ENCODE measurements at places on chromosomes 3 and 15. TPM values are rescaled to one million over a fixed set of nuclear protein-coding genes. Genes with fewer than 3 reads are reported as not detected.

DNA sequence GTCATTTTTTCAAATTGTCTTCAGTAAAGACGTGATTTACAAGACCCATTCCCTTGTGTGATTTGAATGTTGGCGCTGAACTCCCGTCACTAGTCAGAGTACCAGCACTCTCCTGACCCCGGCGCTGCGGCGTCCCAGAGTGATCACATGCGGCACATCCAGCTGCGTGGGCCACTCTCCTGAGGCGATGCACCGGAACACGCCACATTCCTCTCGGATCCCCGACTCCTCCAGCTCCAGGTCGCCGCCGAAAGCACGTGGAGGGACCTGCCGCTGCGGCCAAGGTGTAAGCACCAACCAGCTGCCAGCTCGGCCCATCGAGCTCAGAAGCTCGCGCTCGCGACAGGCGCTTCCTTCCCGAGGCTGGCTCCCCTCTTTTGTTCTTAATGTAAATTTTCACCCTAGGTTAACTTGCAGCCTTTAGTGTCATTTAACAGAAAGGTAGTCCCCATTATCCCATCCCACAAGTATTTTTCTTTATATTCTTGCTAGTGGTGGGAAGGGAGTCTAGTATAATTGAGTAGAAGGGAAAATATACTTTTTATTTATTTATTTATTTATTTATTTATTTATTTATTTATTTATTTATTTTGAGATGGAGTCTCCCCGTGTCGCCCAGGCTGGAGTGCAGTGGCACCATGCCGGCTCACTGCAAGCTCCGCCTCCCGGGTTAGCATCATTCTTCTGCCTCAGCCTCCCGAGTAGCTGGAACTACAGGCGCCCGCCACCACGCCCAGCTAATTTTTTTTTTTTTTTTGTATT, 61.7 kb upstream of the VGLL3 start:
- no peak for DNase-seq

GRCh38 chr3:131630097-131630496, 127.3 kb upstream of the MRPL3 start:
- no peak for DNase-seq

The DPPA2 gene
- polyA plus RNA-seq, result not detected

The IL16 gene
- polyA plus RNA-seq, result 0.06 TPM

DNA sequence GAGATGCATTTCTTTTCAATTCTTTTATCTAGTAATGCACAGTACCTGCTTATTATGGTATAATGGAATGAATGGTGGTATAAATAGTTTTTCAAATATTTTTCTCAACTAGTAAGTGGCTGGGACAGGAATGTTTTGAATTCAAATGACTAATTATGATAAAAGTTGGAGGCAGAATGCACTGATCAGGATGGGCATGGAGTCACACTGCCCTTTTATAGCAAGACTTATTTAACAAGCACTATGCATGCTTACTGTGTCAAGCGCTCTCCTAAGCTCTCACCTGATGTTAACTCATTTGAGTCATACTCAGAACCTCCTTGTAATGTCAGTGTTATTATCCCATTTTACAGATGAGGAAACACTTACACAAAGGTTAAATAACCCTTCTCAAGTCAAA, 221.8 kb downstream of the FEZF2 start:
- no peak for DNase-seq

The GOLGA8G gene
- polyA plus RNA-seq, result not detected

DNA sequence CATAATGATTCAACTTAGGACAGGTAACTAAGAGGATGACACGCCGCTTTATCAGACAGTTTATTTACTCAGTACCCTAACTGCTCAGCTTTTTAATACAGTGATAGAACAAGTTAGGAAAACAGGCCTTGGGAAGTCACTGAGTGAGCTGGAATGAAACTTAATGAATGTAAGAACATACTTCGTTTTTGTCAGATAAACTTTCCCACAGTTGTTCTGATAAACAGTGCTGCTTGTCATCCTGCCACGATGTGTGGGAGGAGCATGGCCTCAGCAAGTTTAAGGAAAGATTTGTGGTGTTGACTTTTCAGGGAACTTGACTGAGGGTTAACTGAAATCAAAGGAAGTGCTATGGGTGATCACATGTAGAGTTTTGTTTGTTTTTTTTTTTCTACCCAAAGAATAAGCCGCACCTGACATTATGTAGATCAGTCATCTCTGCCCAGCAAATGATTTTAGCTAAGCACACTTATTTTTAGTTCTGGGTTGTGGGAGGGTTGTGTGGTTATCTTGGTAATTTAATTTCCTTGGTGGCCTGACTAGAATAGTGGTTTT, 5.6 kb upstream of the P2RY14 start:
- DNase-seq, result no peak

DNA sequence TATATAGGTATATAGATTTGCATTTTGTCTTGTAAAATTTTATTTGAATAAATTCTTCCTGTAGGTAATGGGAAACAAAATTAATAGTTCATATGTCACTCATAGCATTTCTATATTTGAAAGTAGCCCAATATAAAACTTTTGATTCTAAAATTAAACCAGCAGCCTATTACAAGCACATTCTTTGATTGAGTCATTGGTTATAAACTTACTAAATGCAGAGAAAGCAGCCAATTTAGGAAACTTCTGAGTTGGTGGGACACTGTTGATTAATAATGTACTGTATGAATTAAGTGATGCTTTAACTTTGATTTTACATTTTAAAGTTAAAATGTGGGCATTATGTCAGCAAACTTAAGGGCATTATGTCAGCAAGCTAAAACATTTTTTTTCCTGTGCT, 34.5 kb downstream of the NR1D2 start:
- DNase-seq, result no peak

GRCh38 chr3:152818027-152818426, 16.9 kb upstream of the P2RY1 start:
- no peak for DNase-seq

DNA sequence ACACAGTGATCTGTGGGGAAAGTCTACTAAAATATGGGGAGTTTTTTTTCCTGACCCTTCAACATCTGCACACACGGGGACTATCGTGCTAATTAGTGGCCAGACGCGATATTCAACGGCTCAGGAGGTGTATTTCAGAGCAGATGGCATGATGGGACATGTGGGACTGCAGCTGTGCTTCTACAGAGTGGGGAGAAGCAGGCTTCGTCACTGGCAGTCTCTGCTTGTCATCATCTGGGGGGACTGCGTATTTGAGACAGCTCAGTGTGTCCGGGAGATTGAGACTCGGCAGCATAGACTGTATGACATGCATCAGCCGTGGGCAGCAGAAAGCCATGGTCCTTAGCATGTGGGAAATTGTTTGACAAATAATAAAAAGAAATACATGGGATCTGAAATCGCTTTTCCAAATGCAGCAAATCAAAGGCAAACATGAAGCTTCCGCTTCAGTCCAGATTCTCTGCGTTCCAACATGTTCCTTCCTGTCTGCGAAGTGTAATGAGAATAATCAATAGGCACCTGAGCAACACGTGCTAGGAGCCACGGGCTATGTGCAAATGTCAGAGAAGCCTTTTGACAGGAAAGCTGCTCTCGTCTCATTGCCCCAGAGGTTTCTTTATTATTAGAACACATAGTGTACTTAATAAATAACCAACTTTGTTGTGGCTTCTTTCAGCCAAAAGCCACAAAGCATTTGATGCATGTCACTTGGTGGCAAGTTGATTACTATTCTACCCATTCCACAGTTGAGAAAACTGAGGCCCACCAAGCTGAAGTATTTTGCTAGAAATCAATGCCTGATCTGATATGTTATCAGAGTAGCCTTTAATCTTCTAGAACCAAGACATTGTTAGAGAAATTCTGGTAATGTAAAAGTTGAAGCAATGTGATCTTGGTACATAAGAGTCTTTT, 276.3 kb downstream of the RYR3 start:
- DNase-seq, result no peak

The GOLGA6D gene
- not detected for polyA plus RNA-seq

DNA sequence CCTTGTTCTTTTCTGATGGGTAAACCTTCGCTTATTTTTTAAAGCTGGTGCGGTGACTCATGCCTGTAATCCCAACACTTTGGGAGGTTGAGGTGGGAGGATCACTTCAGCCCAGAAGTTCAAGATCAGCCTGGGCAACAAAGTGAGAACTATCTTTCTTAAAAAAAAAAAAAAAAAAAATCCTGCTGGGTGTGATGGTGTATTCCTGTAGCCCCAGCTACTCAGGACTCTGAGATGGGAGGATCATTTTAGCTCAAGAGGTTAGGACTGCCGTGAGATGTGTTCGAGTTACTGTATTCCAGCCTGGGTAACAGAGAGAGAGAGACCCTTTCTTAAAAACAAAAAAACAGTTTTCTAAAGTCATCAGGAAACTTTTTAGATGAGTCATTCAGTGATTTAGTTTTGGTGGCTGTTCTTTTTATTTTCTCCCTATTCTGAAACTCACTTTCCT, 37.7 kb downstream of the SLMAP start:
- DNase-seq, result no peak

DNA sequence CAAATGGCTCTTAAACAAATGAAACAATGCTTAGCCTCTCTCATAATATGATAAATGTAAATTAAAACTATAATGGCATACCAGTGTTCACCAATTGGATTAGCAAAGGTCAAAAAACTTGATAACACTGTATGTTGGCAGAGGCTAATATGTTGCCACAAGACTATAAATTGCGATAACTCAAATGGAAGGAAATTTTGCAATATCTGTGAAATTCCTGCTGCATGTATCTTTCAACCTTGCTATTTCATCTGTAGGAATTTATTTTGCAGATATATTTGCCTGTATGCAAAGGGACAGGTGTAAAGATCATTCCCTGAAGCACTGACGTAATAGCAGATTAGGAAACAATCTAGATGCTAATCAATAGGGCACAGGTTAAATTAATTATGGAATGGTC, 191.4 kb upstream of the EIF1B start:
- no peak for DNase-seq

GRCh38 chr3:38490281-38491030, 5.7 kb upstream of the EXOG start:
- no peak for DNase-seq

DNA sequence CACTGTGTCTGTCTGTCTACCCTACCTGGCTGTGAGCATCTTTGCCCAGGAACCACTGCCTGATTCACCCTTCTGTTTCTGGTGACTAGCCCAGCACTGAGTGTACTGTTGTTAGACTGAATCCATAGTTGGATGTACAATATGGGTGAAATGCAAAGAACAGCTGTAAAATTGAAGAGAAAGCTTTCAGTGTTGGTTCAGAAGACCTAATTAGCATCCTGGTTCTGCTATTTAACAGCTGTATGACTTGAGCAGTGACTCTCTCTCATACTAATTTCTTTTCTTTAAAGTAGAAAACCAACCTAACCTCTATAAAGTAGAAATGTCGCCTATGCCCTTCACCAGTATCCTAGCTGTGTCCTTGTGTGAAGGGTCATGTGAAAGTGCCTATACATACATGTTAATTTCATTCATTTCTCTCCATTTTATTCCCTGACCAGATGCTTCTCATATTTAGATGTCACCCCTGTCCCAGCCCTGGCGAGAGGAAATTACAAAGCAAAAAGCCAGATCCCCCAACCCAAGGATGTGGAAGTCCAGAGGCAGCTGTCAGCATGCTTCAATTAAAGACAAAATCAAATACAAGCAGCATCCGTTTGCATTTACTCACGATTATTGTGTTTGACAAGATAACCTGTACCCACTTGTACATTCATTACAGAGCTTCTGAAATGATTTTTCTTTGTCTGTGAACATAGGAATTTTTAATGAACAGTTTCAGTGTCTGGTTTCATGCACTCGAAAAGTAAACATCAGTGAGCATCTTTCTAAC, 305.7 kb upstream of the ICE2 start:
- DNase-seq, result no peak

DNA sequence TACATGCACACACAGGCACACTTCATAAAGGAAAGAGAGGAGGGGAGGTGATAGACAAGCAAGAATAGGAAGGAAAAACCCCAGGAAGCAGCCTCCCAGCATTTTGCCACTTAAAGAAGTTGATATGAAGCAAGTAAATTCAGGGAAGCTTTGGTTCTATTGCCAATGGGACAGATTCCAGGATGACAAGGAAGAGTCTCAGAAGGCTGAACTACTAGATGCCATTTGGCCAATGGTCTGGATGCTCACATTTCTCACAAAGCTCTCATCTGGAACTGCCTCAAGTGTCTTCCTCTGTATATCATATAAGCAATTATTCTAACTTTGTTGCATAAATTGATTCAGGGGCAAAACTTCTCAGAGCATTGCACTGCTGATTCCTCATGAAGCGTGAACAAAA, 78.8 kb upstream of the STRIT1 start:
- no peak for DNase-seq

- DNase-seq, result no peak
Observed at GRCh38 chr3:3020209-3020608, 90.0 kb downstream of the IL5RA start.

The TPRA1 gene
- 42.3 TPM for polyA plus RNA-seq

- DNase-seq, result no peak
Observed at GRCh38 chr3:138347960-138348753, at the start of gene MRAS. TSS of gene MRAS (plus strand) at chr3:138348579. CDS start at chr3:138372884, 24,305 bp downstream.

The DUOXA2 gene
- polyA plus RNA-seq, result not detected

The DHX30 gene
- 31.8 TPM for polyA plus RNA-seq

DNA sequence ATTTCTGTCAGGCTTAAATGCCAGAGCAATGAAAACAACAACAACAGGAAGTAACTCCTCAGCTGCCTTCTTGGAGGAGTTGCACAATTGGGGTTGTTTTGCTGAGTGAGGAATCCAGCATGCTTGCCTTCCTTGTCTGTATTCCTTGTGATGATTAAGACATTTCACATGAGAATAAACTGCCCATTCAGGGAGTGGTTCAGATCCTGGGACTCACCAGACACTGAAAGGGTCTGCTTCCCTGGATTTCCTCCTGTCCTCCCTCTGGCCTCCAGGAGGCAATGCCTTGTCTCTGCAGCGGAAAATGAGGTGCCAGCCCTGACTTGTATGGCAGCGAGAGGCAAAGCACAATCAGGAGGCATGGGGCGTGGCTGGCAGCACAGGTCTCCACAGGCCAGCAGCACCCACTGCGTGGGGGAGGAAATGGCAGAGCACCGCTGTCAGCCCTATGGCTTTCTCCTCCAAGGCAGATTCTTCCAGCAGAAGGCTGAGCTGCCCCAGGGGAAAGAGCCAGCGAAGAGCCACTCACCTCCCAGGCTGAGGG, 41.5 kb downstream of the RBP2 start:
- peak; percentile 33 for DNase-seq

- DNase-seq, result no peak
Observed at GRCh38 chr3:18436213-18436612, 11.1 kb upstream of the SATB1 start.

DNA sequence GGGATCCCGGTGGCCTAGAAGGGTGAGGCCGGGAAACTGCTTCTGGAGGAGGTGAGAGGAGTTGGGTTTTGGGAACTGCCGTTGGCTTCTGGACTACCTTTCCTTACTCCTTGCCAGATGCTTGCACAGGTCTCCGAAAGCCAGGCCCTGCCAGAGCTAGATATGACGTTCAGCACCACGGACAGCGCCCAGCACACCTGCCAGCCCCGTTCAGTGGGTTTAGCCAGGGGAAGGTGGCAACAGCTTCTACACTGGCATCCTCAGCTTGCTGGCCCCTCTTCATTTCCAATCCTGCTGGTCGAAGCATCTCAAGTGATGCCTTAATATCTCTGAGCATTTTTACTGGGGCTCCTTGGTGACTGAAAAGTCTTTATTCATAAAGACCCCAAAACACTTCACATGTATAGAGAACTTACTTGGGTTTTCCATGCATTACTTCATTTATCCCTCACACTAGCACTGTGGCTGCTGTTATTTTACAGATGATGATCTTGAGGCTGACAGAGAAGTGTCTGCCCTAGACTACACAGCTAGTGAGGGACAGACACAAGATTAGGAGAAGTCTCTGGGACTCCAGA, 21.9 kb downstream of the HCN4 start:
- DNase-seq, result no peak

The C3orf52 gene
- 4.5 TPM for polyA plus RNA-seq

All from BJ (cell line).